NCI-H2081 (cell line): ENCODE measurements at places on chromosomes 1 and 21.

DNA sequence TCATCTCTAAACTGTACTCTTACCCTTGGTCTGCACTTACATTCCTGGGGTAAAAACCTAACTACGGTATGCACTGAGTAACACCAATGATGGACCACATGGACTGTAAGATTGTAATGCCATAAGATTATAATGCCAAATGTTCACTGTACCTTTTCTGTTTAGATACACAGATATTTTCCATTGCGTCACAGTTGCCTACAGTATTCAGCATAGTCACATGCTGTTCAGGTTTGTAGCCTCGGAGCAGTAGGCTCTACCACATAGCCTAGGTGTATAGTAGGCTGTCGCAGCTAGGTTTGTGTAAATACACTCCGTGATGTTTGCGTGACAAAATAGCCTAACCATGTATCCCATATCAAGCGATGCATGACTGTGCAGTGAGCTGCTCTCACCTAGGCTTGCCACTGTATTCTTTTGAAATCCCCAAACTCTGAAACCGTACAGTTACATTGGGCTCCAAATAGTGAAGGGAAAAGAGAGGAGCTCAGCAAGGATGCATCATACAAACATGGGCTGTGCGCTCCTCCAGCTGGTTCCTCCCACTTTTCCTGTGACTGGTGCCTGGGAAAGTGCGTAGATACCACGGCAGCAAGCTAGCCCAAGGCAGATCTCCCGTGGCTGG, 35.2 kb downstream of the CFAP57 start:
- DNase-seq = no peak

GRCh38 chr1:34779526-34779925, 1.5 kb upstream of the GJB3 start:
- DNase-seq = no peak

DNA sequence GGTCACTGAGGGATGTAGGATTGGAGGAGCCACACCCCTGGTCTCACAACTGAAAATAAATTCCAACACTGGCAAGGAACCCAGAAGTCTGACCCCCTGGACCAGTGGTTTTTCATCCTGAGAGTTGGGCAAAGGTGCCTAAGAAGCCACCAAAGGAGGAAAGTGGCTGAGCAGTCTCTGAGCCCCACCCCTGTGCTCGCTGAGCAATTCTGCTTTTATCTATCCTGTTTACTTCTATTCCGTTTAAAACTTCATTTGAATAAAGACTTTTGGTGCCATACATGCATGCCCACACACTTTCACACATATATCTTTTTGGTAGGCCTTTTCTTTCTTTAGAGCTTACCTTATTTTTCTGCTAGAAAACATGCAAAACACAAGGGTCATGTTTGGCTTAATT, 13.9 kb upstream of the CD53 start:
- no peak for DNase-seq

GRCh38 chr1:85940656-85941306, 215.8 kb downstream of the COL24A1 start:
- no peak for DNase-seq

DNA sequence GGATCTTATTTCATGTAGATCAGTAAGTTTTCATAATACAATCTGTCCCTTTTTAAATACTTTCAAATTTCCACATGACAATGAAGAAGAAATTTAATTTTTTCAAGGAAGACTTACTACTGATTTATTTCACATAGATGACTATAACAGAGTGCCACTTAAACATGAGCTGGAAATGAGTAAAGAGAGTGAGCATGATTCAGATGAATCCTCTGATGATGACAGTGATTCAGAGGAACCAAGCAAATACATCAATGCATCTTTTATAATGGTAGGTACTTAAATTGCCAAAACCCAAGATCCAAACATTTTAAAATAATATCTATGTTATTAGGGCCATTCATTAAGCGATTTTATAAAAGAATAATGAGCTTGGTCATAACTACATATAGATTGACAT, 110.4 kb downstream of the PTPRC start:
- no peak for DNase-seq

DNA sequence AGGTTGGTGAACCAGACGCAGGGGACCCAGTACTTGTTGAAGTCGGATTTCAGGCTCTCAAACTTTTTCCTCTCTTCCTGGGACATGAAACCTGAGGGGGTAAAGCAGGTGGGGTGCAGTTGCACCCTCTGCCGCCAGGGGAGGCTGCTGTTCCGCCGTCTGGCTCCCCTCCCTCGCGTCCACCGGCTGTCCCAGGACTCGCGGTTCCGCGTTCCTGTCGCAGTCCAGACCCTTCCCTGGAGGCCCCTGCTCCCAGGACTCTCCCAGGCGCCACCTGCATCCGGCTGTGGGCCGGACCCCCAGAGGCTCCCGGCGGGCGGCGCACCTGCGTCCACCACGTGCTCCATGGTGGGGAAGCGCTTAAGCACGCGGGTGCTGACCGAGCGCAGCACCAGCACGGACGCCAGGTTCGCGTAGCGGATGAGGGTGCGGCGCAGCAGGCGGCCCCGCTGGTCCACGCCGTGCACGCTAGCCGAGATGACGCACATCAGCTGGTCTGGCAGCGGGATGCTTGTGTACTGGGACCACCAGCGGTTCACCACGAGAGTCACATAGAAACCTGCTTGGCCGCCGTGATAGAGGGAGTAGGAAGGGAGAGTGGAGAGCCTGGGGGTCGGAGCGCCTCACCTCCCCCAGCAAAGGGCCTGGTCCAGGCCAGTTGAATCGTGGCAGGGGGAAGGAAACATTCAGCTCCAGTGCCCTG, 1.7 kb downstream of the BEST4 start:
- no peak for DNase-seq

GRCh38 chr1:21384620-21385019, 55.3 kb upstream of the NBPF3 start:
- no peak for DNase-seq

GRCh38 chr1:172180501-172181285, 239.8 kb upstream of the C1orf105 start:
- no peak for DNase-seq

- no peak for DNase-seq
Observed at GRCh38 chr1:61504852-61505390, 220.0 kb downstream of the TM2D1 start.

GRCh38 chr1:114094675-114095074, 59.0 kb downstream of the SYT6 start:
- DNase-seq = no peak

DNA sequence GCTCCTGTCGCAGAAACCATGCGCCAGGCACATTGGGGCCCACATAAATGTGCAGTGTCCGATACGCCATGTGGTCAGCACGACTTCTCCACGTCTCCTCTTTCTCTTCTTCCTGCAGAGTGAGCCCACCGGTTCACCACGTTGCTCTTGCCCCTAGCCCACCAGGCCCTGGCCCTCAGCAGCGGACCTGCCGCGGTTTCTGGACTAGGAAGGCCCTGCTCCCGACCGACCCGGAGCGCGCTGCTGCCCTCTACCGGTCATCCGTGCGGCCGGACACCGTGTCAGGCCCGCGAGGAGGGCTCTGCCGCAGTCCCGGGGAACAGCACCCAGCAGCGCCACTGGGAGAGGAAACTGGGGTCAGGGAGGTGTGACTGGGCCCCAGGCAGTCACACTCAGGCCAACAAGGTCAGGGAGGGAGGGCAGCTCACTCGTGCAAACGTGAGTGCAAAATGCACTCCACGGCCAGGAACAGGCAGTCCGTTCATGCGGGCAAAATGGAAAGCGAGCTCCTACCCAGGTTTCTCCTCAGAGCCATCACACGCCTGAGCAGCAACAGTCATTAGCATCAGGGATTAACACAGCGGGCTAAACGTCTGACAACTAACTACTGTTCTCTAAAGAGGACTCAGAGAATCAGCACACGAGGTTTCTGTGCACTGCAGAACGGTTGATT, 13.7 kb downstream of the TLR5 start:
- no peak for DNase-seq

DNA sequence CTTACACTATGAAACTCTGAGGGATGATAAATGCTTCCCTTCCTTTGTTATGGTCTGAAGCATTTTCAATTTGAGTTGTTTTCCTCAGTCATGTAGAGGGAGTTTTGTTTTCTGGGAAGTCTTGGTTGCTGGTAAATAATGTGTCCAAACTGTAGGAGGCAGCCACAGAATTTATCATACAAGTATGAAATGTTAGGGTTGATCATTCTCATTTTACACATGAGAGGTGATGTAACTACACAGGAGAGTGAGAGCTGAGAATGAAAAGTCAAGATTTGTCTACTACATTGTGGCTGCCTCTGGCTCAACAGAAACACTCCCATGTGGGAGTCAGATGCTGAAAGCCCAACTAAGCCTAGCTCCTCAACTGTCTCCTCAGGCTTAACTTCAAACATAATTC, 182.5 kb upstream of the SGIP1 start:
- DNase-seq = no peak

DNA sequence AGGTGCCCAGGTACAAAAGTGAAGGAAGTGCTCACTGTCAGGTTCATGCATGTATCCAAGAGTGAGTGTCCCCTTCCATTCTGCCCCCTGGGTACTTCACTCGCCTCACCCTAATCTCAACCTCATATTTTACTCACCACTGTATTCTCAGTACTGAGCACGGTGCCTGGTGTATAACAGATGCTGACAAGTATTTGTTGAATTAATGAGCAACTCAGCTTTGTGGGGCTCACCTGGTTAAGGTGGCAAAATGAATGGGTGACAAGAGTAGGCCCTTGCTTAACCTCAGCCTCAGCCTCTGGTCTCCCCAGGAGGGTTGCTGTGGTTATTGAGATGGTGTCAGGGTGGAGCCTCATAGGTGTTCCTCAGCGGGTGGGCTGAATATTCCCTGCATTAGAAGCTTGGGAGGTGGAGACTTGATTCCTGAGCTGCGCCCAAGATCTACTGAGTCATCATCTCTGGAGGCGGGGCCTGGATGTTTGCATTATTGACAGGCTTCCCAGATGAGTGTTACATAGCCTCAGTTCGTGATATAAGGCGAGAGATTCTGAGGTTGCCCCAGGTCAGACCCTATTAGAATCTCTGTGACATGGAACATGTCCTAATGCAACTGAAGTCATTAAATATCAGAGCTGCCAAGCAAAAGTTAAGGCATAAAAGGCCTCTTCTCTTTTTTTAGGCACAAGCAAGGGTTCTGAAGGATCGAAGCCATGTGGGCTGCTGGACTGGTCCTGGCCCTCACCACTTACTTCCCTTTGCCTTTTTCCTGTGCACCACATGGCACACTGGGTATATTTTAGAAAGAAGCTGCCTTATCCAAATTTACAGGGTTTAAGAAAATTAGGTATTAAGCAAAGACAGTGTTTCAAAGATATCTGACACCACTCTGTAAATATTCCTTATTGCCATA, 39.2 kb downstream of the SYT6 start:
- DNase-seq = no peak

DNA sequence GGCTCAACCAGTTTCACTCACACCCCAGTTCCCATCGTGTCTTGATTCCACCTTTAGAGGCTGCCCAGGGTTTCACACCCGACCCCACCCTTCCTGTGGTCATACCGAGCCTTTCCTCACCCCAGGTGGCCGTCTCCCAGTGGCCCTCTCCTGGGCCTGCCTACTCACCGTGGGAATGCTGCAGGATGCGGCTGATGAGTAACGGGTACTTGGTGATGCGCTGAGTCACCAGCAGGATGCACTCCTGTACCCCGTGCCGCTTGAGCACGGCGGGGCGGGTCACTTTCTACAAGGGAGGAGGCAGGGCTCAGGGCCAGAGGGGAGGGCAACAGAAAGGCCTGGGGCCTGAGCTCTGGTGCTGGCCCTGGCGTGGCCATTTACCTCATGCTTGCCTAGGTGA, 16.4 kb downstream of the ARHGEF2 start:
- DNase-seq = no peak

GRCh38 chr1:5456090-5456811, 536.0 kb downstream of the NPHP4 start:
- DNase-seq = no peak

DNA sequence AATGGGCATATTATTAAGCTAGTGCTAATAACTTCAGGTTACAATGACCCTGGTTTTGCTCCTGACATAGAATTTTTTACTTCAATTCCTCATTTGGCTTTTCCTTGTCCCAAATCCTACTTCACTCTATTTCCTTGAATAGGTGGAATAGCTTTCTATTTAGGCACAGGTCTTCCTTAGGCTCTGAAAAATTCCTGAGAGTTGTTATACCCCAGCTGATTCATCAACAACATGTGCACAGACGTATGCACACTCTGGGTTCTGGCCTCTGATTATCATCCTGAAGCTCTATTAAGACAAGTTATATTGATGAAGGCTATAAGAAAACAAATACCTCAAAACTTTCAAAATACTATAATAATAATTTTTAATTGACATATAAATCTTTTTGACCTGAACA, 172.4 kb downstream of the NTMT2 start:
- no peak for DNase-seq

DNA sequence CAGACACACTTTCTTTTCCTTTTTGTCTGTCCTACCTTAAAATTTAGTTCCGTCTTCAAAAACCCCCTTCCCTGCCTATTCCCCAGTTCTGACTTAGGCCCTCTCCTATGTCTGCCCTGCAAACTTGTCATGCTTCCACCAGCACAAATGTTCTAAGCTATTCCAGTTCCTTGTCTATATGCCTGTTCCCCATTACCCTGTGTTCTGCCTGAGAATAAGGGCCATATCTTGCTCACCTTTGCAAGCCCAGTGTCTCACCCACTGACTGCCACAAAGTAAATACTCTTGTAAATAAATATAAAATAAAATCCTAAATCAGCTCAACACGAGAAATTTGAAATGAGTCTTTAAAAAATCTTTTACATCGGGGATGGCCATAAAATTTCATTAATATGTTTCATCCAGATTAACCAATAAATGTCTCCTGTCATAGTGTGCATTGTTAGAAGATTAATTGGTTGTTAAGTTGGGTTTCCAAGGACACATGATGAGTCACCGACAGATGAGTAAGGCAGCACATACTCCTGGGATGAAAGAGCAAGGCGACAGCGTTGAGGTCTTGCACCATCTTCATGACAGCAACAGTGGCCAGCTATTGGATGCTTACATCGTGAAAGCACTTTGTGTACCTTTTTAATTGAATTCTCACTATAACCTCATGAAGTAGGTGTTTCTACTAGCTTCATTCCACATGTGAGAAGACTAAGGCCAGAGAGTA, 92.6 kb upstream of the NGF start:
- no peak for DNase-seq

DNA sequence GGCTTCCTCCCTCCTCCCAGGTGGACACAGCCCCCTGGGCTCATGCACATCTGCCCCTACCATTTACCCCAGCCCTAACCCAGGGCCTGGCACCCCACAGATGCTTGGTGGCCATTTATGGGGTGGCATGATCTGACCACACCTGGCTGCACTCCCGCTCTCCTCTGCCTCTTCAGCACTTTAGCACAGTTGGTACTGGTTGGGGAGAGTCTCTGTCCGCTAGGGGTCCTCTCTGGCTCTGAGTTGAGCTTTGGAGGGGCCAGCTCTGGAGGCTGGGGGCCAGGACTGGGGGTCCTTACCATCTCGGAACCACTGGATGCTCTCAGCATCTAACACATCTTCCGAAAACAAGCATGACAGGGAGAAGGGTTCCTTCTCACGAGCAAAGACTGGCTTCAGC, 17.4 kb downstream of the MYOM3 start:
- no peak for DNase-seq

DNA sequence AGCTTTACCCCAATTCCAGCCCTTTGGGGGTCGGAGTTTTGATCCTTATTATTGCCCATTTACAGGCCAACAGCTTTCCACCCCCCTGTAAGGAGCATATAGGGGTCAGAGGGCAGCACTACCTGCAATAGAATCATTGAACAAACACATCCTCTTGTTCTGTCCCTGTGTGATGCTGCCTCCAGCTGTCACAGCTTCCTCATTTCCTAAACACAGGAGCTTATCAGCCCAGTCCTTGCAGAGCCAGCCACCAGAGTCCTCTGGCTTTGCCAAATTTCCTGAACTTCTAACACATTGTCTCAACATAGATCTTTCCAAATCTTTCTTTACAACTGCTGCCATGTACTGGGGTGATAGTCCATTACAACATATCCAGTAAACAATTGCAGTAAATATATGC, 32.8 kb upstream of the PTBP2 start:
- DNase-seq = peak; percentile 34
